AG04449 (cell line): ENCODE measurements at places on chromosomes 16 and 17.

GRCh38 chr17:927611-928461 lies 51.7 kb downstream of the NXN start:
- DNase-seq = peak; percentile 97

- no peak for DNase-seq
These were observed 13.1 kb downstream of the SPOP start for GRCh38 chr17:49664706-49665211.

GRCh38 chr17:81386141-81386645 lies 9.1 kb upstream of the BAHCC1 start:
- no peak for DNase-seq

DNA sequence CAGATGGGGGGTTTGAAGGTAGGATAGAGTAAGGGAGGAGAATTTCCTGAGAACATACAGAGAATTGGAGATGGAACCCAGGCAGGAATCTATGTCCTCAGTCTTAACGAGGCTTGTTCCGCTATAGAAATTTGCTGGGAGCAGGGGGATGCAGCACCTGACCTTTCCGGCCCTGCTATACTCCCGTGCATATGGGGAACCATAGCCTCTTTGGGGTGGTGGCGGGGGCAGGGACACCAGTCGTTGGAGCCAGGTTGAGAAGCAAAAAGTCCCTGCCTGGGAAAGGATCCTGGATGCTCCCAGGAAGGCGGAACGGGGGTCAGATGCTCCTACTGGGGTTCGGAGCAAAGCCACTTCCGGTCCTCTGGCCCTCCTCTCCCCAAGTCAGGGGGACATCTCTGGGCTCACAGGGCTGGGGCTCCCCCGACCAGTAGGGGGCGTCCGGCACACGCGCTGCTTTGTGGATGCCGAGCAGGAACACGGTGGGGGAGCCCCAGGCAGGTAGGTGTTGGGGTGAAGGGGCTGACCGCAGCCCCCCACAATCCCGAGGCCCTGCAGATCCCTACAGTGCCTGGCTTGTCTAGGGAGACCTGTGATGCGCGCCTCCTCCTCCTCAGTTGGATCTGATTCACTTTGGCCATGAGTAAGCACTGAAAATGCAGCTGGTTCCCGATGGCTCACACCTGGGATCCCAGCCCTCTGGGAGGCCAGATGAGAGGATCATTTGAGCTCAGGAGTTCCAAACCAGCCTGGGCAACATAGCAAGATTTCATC lies 15.5 kb upstream of the TFAP4 start:
- no peak for DNase-seq

DNA sequence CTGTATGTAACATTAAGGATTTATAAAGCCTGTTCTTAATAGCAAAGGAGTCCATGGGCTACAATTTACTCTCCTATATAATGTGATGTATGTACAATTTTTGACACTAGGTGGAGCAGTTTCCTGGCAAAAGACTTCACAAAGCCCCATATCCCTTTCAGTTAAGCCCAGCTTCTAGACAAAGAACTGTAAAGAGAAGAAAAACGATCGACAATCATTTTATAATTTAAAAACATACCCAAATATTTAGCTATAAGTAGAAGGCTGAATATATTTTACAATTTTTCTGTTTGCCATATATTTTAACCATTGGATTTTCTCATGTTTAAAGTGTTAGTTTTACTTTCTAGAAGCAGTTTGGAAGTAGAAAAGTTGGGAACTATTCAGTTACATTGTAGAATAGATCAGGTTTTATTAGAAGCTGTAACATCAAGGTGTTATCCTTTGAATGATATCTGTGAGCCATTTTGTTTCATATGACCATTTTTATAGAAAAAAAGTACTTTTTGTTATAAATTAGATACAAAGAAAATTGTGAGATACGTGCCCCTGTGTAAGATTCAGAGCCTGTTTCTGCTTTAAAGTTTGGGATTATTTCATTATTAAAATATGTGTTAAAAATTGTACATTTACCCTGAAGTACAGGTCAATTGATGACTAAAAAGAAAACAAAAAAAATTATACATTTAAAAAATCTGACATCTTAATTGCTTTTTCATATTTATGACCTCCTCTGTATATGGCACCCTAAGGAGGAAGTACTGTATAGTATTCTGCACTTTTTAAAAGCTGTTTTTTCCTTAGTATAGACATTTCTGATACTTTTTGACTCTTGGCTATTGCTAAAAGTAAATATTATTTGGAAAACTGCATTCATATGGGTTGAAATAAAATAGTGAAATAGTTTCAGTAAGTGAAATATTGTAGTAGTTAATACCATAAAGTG lies 46.3 kb downstream of the VMP1 start:
- peak; percentile 65 for DNase-seq

DNA sequence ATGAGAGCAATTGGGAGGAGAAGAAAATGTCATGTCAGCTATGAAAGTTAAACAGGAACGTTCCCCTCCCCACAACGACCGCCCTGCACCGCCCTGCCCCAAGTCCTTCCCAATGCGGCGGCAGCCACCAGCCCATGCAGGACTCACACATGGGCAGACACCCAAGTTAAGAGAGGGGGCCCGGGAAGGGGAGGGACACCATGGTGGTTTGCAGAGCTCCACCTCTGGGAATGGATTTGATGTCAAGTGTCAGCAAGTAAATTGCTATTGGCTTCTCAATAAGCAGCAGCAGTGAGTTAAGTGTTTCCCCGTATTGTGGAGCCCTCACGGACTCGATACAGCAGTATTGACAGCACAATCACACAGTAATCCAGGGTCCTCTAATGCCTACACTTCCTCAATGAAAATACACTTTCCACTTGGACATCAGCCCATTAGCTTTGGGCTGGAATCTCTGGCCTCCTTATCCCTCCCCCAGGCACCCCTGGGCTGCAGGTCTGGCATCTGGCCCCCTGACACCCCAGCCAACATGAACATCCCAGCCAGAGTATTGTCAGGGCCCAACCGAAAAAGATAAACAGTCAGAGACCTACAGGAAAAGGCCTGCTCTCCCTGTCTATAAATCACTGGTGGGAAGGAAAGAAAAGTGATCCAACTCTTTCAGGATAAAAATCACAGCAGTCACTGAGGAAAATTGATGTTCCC lies 22.6 kb downstream of the ZFHX3 start:
- no peak for DNase-seq

GRCh38 chr16:23435500-23435899 lies 17.5 kb downstream of the COG7 start:
- DNase-seq = no peak

GRCh38 chr17:64180089-64181073 lies 50.4 kb upstream of the ERN1 start:
- DNase-seq = no peak

DNA sequence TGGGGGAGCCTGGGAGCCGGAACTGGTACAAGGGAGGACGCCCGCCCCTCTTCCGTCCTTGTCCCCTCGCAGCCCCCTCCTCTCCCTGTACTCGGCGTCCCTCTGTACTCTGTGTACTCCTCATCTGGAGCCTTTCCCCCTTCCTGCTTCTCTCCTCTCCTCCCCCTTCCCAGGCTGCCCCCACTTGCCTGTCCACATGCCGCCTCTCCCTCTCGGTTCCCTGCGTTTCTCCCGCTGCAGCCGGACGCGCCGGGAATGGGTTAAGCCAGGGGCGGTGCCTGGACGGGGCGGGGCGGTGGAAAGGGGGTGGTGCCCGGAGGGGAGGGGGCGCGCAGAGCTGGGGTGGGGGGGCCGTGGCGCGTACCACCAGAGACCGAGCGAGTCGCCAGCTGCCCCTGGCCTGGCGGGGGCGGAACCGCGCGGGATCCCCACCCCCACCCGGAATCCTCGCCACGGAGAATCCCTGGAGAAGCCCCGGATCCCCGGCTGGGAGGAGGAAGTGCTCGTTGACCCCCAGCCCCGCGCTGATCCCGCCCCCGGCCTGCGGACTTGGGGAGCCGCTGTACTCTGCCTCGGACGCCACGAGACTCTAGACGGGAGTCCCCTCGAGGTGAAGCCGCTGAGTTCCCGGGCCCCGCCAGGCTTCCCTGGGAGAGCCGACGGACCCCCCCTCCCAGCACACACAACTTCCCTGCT lies 22.6 kb downstream of the GJD3 start:
- DNase-seq = no peak

GRCh38 chr16:85462714-85463611 lies 150.2 kb upstream of the GSE1 start:
- no peak for DNase-seq

DNA sequence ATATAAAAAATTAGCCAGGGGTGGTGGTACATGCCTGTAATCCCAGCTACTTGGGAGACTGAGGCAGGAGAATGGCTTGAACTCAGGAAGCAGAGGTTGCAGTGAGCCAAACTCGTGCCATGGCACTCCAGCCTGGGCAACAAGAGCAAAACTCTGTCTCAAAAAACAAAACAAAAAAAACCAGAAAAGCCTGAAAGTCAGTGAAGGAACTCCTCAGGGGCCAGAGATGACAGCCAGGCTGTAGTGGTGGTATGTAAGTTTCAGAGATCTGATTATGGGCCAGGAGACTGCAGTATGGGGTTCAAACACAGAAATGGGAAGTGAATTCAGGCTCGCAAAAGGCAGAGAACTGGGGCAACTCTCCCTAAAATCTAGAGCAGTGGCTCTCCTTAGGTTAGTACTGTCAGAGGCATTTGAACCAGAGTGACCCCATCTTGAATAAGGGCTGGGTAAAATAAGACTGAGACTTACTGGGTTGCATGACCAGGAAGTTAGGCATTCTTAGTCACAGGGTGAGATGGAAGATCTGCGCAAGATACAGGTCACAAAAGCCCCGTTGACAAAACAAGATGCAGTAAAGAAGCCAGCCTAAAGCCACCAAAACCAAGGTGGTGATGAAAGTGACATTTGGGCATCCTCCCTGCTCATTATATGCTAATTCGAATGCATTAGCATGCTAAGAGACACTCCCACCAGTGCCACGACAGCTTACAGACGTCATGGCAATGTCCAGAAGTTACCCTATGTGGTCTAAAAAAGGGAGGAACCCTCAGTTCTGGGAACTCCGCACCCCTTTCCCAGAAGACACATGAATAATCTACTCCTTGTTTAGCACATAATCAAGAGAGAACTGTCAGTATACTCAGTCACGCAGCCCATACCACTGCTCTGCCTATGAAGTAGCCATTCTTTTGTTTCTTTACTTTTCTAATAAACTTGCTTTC lies 120.2 kb upstream of the XYLT1 start:
- DNase-seq = no peak

- DNase-seq = no peak
These were observed 1.9 kb upstream of the TBC1D10B start for GRCh38 chr16:30372038-30372712.

GRCh38 chr17:76468634-76469010 lies 1.2 kb downstream of the AANAT start:
- DNase-seq = no peak

GRCh38 chr16:55391760-55392375 lies 67.9 kb downstream of the IRX6 start:
- no peak for DNase-seq

DNA sequence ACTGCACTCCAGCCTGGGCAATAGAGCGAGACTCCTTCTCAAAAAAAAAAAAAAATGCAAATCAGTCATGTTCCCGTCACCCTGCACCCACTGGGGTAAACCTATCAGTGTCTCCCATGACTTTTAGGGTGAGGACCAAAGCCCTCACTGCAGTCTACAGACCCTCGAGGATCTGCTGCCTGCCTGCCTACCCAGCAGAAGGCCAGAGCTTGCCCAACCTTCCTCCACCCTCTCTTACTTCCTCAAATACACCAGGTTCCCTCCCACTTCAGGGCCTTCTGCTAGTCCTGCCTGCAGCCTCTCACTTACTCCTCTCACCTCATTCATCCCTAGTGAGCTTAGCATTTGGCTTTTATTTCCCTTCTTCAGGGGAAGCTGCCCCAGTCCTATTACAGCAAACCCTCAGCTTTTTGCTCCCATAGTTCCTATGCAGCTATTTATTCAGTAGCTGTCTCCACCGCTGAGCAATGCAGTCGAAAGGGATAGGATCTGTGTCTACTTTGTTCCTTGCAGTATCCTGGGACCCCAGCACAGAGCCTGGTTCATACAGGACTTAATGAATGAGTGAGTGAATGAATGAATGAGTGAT lies 17.8 kb upstream of the TOB1 start:
- no peak for DNase-seq

DNA sequence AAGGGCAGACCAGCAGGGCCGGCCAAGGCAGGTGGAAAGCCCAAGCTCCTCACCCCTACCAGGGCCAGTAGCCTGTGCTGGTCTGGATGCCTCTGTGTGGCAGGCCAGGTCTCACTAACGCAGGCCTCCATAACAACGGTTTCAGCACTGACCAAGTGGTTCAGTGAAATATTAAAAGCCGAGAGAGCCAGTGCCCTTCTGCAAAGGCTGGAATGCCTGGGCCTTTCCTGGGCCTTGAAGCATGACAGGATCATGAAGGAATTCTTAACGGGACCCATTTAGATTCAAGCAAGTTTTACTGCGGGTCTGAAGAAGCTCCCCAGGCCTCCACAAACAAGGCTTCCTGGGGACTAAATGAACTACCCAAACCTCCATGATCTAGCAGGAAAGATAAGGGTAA lies 16.3 kb downstream of the ADAD2 start:
- DNase-seq = no peak

GRCh38 chr16:546909-547770 lies 13.1 kb upstream of the PRR35 start:
- no peak for DNase-seq

DNA sequence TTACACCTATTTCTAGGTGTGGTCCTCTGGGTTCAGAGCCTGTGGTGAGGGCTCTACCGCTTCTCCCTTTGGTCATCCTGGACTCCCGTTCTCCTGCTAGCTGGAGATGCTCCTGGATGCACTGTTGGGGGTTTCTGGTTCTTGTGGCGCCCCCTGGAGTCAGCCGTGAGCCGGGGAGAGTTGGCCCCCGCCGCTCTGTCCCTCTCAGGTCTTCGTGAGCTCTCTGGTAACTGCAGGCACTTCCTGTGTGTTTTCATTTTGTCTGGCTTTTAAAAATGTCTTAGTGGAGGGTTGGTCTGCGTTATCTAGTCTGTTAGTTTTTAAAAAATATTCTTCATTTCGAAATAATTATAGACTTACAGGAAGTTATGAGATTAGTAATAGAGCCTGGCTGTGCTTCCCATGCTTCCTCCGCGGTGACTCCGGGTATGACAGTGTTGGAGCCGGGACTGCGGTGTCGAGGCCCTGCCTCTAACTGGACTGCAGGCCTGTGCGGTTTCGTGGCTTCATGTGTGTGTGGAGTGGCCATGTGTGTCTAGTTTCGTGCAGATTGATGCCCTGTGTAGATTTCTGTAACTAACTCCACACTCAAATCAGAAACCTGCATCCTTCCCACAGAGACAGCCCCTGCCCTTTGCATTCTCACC lies 78.0 kb upstream of the ZNF750 start:
- no peak for DNase-seq
